Effector memory CD4-positive, alpha-beta T cell (primary cell): ENCODE measurements at places on chromosomes 3 and 15.

- no peak for DNase-seq
Observed at GRCh38 chr15:49438962-49439631, 16.1 kb downstream of the FGF7 start.

- DNase-seq: no peak
Observed at GRCh38 chr3:71951361-71951760, 166.4 kb upstream of the PROK2 start.

GRCh38 chr3:113654851-113655250 is 41.6 kb downstream of the USF3 start:
- no peak for DNase-seq

- no peak for DNase-seq
Observed at GRCh38 chr3:125098611-125099291, 43.0 kb upstream of the HEG1 start.

DNA sequence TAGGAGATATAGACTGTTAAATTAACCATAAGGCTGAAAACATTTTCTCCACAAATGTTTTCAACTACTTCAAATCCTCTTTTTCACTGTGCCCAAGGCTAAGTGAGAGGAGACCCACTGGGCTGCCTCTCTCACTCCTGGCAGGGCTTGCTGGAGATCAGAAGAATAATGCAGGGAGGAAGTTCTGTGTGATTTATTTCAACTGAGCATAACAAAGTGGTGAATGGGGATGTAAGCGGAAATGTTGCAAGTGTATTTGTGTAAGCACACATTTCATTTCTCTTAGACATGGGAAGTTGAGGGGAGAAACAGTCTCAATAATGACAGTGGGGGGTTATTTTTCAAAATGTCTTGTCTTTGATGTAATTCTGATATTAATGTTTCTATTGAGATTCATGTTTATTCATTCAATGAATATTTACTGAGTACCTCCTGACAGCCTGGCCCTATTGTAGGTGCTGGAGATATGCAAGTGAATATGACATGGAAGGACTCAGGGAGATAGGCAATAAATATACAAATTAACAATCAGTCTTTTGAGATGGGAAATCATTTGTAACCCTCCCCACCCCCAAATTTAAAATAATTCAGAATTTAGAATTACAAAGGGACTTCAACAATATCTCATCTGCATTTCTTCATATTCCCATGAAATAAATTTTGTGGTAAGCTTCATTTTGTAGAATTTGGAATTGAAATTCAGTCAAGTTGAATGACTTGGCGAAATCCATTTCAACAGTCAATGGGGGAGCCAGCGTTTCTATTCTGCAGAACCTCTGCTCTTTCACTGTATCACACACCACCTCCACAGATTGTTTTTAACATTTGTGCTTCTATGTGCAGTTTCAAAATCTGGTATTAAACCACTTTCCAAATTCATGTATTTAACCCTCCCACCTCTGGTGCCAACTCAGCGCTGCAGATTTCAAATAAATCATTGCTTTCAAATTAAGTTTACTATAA is 247.2 kb downstream of the SLC9A9 start:
- DNase-seq: no peak

- DNase-seq: no peak
Observed at GRCh38 chr3:63807961-63808565, 11.0 kb upstream of the C3orf49 start.
